Liver (tissue), 10 donors: ENCODE measurements at places on chromosomes 2 and 18.

DNA sequence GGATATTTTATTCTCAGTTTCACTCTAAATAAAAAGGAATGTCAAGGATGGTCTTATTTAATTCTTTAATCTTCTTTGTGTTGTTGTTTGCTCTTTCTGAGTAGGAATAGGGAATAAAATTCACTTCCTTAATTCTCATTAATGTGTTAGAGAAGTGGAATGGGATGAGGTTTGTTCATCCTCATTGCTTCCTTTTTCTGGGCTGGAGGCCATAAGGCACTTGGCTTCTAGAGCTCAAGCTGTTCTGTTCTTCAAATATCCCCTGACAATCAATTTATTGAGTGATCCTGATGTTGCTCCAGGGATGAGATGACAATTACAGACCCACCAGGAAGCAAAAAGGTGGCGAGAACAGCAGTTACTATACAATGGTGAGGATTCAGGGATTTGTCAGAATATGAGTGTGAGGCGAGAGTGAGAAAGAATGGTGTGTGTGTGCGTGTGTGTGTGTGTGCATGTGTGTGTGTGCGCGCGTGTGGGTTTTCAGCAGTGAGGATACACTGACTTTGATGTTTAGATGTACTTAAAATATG, 557.6 kb upstream of the FANCL start:
- DNase-seq: no peak

DNA sequence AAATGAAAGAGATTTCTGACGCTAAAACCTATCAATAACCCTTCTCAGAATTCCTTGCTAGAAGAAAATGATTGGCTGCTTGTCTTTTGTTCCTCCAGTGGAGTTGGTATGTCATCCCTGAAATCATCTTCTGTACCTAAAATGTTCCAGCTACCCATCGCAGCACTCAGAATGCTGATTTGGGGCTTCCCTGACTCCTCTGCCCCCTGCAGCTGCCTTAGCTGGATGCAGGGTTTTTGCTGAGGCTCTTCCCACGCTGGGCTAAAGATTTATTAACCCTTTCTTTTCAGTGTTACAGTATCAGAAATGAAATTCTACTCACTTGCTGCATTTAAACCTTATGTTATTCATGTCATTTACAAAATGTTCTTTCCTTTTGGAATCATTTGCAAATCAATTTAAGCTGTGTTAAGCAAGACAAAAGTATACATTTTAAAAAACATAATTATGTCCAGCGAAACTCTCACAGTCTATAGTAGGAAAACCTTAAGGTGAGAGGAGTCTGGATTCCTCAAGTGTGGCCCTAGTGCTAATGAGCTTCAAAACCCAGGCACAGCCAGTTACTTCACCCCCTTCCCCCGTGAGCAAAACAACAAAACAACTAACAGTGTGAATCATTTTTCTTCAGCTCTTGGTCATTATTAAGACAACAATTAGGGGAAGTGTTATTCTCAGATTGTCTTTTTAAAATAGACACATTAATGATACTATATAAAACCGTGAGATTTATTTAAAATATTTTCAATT, 32.8 kb downstream of the PKP4 start:
- no peak for DNase-seq

- DNase-seq: no peak
Measured at GRCh38 chr18:217532-218336, 50.1 kb downstream of the THOC1 start.

GRCh38 chr18:55268628-55269275, 309.5 kb upstream of the CCDC68 start:
- no peak for DNase-seq

- peak; percentile 47 for DNase-seq
Measured at GRCh38 chr2:111119822-111120252, 877 bp upstream of the BCL2L11 start.

- DNase-seq: no peak
Measured at GRCh38 chr2:241451840-241452506, 56.4 kb downstream of the STK25 start.

DNA sequence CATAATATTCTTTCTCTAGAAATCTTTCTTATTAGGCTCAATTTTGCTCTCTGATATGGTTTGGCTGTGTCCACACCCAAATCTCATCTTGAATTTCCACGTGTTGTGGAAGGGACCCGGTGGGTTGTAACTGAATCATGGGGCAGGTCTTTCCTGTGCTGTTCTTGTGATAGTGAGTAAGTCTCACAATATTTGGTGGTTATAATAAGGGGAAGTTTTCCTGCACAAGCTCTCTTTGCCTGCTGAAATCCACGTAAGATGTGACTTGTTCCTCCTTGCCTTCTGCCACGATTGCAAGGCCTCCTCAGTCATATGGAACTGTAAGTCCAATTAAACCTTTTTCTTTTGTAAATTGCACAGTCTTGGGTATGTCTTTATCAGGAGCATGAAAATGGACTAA, 73.8 kb downstream of the CAVIN2 start:
- DNase-seq: no peak

DNA sequence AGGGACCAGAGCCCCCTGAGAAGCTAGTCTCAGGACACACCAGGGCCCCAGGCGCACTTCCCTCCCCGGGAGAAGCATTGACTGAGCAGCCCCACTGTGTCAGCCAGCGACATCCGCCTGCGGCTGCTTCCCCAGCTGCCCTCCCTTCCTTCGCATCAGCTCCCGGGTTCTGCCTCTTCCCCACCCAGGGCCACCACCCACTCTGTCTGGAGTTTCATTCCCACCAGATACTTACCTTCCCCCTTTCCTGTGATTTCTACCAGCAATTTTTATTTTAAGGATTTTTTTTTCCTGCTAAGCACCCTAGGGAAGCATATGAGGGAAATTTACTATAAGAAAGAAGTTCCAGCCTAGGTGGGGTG, 99.2 kb downstream of the SMAD7 start:
- no peak for DNase-seq

DNA sequence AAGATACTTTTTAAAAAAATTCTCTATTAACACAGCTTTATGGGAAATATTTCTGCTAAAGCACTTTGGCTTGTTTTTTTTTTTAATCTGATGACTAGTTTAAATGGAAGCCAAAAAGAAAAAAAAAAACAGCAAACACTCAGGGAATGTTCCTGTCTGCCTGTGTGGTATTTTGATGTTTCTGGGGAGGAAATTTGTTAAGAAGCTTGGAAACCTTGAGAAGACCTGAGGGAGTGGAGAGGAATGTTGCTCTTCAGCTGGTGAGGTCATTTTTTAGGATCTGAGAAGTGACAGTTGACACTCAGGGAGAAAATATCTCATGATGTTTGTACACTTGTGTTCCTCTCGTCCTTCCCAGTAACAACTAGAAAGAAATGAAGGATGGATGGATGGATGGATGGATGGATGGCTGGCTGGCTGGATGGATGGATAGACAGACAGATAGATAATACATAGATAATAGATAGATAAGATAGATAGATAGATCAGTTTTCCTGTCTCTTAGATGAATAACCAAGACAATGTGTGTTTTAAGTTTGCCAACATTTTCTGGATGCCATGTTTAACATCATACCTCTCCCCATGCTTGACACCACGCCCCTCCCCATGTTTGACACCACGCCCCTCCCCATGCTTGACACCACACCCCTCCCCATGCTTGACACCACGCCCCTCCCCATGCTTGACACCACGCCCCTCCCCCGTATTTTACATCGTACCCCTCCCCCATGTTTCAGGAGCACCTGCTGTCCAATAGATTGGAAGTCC, 84.8 kb downstream of the CTIF start:
- DNase-seq: no peak

- no peak for DNase-seq
Measured at GRCh38 chr2:6828299-6828584, 37.5 kb downstream of the CMPK2 start.
